ENCODE measurements at places on chromosomes 4 and X.

DNA sequence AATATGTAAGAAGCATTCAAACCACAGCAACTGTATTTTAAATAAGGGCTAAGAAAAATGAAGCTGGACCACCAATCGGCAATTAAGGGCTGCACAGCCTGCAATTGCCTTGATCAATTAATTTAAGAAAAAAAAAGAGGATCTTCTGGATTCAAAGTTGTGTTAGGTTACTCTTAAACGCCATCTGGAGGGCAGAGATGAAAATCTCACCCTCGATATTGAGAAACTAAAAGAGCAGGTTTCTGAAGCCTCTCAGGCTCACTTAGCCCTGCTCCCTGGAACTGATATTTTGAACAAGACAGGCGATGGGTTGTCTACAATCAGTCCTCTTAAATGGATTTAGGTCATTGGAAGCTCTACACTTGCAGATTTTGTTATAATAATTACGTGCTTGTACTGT, 579.4 kb downstream of the GRXCR1 start:
- DNase-seq: no peak

- no peak for DNase-seq
Observed at GRCh38 chrX:119411959-119412358, 12.8 kb downstream of the SLC25A43 start.

DNA sequence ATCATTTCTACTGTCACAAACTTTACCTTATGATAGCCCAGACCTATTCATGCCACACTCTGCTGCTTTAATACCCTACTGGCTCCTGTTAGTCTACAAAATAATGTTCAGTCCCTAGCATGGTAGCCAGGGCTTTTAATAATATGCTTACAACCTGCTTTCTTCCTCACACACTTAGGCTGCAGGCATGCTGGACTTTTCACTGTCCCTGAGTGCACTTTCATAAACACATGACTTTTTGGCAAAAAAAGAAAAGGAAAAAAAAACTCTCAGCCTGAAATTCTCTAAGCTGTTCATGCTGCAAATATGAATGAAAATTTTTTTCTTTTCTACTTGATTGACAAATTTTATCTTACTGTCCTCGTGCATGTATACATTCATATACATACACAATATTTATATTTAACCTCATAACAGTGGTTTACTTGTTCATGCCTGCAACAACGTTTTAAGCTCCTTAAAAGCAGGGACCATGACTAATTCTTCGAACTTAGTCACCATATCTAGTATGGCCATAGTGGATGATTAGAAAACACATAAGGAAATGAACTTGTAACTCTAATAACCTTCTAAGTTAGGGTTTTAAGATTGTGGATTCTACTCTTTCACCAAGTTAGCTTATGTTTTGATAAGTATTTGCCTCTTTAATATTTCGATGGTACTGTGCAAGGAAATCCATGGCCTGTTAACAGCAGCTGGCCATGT, 229.5 kb downstream of the SPCS3 start:
- DNase-seq: no peak

- no peak for DNase-seq
Observed at GRCh38 chr4:120915336-120915735, 7.2 kb downstream of the PRDM5 start.

GRCh38 chr4:119525005-119525749, 103.4 kb downstream of the PDE5A start:
- no peak for DNase-seq

GRCh38 chr4:35493977-35494376, 750.3 kb downstream of the ARAP2 start:
- DNase-seq: no peak

GRCh38 chr4:112704991-112705845, 68.3 kb downstream of the LARP7 start:
- DNase-seq: no peak

GRCh38 chrX:128992107-128992971, 531.0 kb downstream of the SMARCA1 start:
- DNase-seq: no peak

DNA sequence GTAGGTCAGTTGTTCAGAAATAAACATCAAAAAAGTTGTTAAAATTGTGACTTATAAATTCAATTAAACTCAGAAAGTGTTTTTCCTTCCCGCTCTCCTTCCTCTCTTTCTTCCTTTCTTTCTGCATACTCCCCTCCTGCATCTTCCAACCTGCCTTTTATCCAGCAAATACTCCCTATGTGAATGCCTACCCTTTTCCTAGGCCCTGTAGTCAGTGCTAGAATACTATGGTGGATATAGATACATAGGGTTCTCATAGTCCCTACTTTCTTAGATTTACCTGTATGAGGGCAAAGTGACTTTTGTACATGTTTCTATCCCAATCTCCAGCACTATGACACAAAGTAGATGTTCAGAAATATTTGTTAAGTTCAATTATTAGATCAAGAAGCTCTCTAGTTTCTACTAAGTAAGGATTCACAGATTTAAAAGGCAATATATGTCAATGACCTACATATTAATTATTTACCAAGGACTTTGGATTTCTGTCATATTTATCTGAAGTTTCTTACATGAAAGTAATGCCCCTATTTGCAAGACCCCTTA, 732 bp downstream of the SULT1E1 start:
- DNase-seq: no peak

- no peak for DNase-seq
Observed at GRCh38 chrX:48793935-48794334, 7.5 kb downstream of the GATA1 start.

GRCh38 chrX:10166248-10166716, 9.5 kb downstream of the CLCN4 start:
- DNase-seq: no peak

GRCh38 chr4:23937173-23937572, 47.3 kb upstream of the PPARGC1A start:
- DNase-seq: no peak

GRCh38 chr4:172040766-172041165, 227.6 kb downstream of the GALNTL6 start:
- DNase-seq: no peak

GRCh38 chrX:113741744-113742143, 842.1 kb upstream of the HTR2C start:
- no peak for DNase-seq

GRCh38 chr4:79987401-79987800, 85.6 kb downstream of the ANTXR2 start:
- DNase-seq: no peak

GRCh38 chrX:38407126-38407525, 54.7 kb downstream of the OTC start:
- DNase-seq: no peak

DNA sequence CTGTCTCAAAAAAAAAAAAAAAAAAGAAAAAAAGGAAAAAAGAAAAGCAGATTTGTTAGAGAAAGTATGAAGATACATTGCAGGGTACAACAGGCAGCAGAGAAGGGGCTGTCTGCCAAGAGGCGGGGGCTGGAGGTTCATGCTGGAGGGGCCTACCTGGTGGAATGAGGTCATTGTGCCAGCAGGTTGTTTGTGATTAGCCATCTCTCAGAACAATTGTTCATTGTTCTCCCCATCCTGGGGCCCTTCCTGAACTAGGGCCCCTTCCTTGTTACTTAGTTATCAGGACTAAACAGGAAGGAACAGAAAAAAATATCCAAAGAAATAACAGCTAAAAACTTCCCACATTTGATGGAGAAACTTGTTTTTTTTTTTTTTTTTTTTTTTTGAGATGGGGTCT, 14.0 kb upstream of the GPKOW start:
- DNase-seq: no peak

GRCh38 chr4:5040856-5041620, 10.2 kb upstream of the STK32B start:
- no peak for DNase-seq

- DNase-seq: no peak
Observed at GRCh38 chr4:3462790-3463415, at the start of gene DOK7. TSS of gene DOK7 (plus strand) at chr4:3463306. CDS start at chr4:3463376, 70 bp downstream.

GRCh38 chr4:27043200-27043599, 182.6 kb downstream of the STIM2 start:
- DNase-seq: no peak

GRCh38 chr4:97496298-97496873, 646.9 kb downstream of the STPG2 start:
- DNase-seq: no peak

DNA sequence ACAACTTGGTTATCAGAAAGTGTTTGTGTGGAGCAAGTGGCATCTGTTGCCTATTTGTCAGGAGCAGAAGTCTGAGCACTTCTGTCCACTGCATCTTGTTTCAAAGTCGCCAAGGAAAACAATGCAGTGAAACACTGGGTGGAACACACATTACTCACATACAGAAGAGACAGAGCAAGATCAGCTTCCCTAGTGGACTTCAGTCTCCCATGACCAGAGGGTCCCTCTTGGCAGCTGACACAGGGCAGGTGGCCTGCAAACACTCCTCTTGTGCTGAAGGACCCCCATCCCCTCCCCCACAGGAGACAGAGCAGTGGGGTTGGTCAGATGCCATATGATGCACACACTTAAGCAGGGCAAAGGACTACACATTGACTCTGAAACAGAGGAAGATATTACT, 3.6 kb upstream of the BBS12 start:
- DNase-seq: no peak

DNA sequence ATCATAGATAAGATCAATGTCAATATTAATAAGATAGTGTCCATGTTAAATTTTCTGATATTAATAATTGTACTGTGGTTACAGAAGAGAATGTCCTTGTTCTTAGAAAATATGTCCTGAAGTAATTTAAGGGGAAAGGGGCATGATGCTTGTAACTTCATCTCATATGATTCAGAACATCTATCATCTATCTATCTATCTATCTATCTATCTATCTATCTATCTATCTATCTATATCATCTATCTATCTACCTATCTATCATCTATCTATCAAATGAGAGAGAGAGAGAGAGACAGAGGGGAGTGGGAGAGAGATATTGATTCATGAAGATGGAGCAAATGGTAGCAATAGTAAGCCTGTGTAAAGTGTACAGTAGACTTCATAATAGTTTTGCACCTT, 124.8 kb upstream of the FAT1 start:
- DNase-seq: no peak

DNA sequence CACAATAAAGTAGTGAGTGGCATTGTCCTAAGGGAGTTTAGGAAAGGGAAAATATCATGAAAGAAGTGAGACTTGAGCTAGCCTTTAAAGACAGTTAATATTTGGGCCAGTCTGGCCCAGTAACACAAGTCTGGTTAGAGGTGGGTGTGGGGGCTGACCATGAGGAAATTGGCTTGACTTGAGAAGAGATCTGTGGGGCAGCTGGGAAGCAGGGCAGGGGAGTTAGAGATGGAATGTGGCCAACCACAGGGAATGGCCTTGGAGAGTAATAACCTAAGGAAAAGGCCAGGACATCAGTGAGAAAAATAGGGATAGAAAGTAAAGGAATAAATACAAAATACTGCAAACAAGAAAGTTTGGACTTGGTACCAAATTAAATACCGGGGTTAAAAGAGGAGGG, 71.3 kb downstream of the CLCN5 start:
- no peak for DNase-seq

GRCh38 chr4:3128976-3129375, 54.5 kb downstream of the HTT start:
- no peak for DNase-seq

GRCh38 chr4:140238351-140239056, 84.5 kb upstream of the MAML3 start:
- DNase-seq: no peak

DNA sequence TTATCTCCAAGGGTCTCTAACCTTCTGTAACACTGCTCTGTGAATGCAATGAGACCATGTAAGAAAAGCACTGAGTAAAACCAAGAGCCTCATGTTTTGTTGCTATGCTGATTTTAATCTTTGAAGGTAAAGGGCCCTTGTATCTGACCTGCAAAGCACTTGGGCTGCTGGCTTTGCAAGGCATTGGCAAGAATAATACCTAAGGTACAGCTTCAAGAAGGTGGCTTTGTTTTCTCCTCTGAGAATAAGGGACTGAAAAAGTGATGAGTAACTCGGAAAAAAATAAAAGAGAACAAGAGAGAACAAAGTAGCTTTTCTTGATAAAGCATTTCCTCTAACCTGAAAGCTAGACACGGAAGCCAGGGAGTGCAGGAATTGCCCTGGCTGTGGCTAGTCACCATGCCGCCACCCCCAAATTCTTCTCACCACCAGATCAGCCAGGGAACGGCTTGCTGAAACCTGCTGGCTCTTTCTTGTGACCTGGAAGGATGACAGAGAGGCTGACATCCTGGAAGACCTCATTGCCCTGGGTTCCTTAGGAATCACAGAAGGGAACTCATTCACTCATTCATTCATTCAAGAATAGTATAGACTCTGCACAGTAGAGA, 41.8 kb upstream of the HS3ST1 start:
- no peak for DNase-seq

DNA sequence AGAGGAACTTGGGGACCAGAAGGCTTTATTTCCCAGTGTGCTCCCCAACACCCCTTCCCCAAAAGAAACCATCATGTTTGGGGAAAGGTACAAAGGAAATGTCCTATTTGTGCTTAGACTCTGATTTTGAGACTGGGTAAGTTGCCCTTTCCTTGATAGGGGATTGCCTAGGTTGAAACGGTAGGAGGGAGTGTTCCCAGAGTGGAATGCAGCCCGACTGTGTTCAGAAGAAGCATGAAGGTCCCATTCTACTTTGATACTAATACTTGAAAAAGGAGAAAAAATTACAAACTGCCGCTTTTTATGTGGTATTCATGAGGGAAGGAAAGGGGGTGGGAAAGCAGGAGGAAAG, 32.4 kb upstream of the TMEM131L start:
- DNase-seq: no peak

DNA sequence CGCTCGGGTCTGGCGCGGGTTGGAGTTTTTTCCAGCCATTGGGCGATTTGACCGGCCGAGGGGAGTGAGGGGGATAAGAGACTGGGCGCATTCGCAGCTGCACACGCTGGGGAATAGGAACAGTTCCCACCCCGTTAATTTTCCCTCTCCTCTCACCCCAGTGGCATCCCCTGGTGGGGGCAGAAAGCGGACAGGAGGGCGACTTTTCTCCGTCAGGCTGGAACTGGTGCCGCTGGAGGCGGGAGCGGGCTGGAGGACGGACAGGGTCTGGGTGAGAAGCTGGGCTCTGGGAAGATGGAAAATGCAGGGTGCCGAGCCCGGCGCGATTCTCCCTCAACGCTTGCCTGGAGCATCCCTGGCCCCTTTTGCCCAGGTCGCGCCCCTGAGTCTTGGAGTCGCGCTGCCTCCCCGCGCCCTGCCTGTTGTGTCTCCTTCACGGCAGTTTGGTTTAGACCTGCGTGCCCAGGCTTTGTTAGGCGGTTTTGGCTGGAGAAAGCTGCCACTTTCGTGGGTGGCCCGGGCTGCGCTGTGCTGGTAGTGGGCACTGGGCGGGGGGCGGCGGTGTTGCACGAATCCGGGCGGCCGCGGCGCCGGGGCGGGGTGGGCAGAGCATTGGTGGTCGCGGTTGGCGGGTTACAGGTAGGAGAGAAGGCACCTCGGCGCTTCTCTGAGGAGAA, 2.0 kb downstream of the ADGRL3 start:
- no peak for DNase-seq

- no peak for DNase-seq
Observed at GRCh38 chr4:26201120-26201519, 119.7 kb upstream of the RBPJ start.

- no peak for DNase-seq
Observed at GRCh38 chr4:48047896-48048295, 31.3 kb downstream of the NIPAL1 start.

GRCh38 chr4:25075851-25076250, 45.1 kb upstream of the LGI2 start:
- DNase-seq: no peak
